Stimulated activated CD4-positive, alpha-beta T cell treated with anti-CD3 and anti-CD28 coated beads, Interleukin-2, amount 100 ng/mL, for 4 hours (primary cell): ENCODE measurements at places on chromosomes 12 and 14.

GRCh38 chr12:121982950-121983349, 38.7 kb upstream of the BCL7A start:
- no peak for DNase-seq

- DNase-seq, result no peak
Observed at GRCh38 chr14:45252366-45253069, 484 bp downstream of the MIS18BP1 start.

DNA sequence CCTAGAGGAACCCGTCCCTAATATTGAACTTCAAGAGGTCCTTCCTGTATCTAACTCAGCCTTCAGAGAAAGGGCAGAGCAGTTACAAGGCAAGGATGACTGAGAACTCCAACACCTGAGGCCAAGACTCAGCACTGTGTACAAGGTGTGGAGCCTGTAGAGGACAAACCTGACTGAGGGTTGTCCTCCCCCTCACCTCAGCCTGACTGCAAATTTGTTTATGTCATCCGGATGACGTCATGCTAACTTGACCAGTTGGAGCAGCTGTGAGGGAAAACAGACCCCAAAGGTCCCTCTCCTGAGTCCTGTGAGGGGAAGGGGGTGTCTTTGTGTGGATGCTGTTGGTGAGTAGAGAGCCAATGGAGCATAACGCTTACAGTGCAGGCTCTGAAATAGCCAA, 4.3 kb downstream of the CRACR2A start:
- DNase-seq, result no peak

DNA sequence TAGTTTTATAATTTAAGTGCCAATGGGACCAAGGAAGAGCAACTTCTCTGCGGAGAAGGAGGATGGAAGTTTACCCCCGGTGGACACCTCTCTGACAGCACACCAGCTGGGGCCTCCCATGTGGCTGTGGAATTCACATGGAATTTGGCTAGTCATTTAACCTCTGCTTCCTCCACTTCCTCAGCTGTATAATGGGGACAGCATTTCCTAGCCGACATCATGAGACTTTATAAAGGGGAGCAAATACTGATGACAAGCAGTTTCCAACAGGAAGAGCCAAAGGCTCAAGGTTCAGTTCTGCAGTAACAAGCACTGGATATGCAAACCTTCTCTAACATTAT, 7.5 kb downstream of the DUSP6 start:
- DNase-seq, result no peak

DNA sequence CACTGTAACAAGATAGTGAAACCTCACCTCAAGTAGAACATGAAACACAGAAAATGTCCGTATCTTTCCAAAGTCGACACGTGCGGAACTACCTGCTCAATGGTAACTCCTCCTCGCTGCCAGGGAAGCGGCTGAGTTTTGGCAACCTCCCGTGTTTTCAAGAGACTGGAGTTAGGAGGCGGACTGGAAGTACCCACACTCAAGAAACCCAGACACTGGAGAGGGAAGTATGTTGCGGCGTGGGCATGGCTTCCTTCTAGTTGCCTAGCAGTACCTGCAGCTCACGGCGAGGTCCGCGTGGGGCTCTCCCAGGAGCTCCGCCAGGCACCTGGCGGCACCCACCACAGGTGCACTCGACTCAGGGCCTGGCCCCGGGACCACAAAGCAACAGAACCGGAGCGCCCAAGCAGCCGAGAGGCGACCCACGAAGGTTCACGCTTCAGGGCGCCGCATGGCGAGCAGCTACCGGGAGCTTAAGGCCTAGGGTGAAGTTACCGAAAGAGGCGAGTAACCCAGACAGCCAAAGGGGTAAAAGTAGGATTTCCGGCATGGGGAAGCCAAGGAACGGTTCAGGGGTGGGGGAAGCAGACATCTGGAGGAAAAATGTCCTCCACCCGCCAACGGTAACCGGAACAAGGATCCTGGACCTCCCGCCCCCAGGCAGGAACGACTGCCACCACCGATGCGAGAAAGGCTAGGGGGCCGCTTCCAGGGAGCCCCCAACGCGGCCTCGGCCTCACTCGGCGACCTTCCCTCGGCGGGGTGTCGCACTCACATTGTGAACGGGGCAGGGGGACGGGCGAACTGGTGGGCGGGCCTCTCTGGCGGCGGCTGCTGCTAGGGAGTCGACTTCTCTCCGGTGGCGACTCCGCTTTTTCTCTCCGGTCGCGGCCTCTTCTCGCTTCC, 608 bp downstream of the PTGES3 start:
- DNase-seq, result peak; percentile 52

- no peak for DNase-seq
Observed at GRCh38 chr12:111303531-111303930, 65.4 kb downstream of the PHETA1 start.

- no peak for DNase-seq
Observed at GRCh38 chr12:28172434-28173030, 17.7 kb upstream of the CCDC91 start.

DNA sequence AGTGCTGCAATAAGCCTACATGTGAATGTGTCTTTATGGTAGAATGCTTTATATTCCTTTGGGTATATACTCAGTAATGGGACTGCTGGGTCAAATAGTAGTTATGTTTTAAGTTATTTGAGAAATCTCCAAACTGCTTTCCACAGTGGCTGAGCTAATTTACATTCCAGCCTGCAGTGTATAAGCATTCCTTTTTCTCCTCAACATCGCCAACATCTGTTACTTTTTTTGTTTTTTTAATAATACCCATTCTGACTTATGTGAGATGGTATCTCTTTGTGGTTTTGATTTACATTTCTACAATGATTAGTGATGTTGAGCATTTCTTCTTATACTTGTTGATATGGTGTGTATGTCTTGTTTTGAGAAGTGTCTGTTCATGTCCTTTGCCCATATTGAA, 1186.2 kb downstream of the BCL11B start:
- DNase-seq, result no peak

DNA sequence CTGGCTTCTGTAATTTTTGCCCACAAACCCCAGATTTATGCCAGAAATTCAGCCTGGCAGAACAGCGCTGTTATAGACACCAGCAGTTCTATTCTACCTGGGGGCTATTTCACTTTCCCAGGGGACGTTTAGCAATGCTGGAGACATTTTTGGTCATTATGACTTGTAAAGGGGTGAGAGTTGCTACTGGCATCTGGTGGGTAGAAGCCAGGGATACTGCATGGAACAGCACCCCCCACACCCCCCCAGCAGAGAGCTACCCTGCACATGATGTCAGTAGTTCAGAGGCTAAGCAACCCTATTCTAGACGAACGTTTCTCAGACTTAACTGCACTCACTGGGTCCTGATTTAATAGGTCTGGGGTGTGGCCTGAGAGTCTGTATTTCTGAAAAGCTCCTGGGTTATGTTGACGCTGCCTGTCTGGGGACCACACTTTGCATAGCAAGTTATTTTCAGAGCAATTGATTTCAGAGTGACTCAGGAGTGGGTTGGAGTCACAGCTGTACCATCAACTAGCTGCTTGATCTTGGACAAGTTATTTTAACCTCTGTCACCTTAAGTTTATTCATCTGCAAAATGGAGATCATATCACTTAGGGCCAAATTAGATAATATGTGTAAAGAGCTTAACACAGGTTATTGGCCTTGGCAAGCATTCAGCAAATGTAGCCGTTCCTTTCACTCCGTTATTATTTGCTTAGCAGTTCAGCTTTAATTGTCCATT, 48.5 kb downstream of the CHST11 start:
- no peak for DNase-seq

GRCh38 chr12:52164624-52165023, 27.2 kb downstream of the KRT80 start:
- DNase-seq, result no peak

- DNase-seq, result no peak
Observed at GRCh38 chr12:26874501-26875296, 41.7 kb upstream of the ITPR2 start.

DNA sequence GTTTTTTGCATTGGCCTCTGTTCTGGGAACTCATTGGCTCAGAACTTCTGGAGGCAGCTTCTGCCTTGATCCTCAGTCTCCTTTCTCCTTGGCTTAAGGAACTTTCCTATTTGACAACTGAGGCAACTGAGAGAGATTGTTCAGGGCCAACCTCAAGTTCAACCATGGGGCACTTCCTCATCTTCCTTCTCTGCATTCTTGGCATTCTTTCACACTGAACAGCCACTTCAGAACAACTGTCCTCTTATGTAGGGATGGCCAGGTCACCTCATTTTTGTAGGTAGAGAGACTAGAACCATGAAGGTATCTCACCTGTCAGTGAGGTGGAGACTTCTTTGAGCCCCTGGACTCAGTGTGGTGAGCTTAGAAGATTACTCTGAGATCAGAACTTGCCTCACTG, 63.0 kb upstream of the NRXN3 start:
- no peak for DNase-seq

DNA sequence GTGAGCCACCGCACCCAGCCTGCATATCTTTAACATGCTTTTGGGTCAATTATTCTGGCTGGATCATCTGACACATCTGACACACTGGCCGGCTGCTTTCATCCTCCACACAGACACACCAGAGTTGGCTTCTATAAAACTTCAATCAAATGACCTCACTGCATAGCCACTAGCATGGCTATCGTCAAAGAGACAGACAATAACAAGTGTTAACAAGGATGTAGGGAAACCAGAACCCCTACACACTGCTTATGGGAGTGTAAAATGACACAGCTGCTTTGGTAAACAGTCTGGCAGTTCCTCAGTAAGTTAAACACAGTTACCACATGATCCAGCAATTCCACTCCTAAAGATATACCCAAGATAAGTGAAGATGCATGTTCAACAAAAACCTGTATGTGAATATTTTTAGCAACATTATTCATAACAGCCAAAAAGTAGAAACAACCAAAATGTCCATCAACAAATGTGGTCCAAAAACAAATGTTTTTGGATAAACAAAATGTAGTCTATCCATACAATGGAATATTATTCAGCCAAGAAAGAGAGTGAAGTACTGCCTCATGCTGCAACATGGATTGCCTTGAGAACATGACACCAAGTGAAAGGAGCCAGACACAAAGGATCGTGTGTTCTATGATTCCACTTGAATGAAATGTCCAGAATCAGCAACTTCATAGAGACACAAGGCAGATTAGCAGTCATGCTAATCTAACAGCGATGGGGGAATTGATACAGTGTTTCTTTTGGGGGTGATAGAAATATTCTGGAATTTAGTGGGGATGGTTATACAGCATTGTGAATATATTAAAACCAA, 10.1 kb downstream of the KDM2B start:
- DNase-seq, result no peak

- no peak for DNase-seq
Observed at GRCh38 chr12:29270446-29270845, 110.5 kb downstream of the ERGIC2 start.

- DNase-seq, result peak; percentile 48
Observed at GRCh38 chr14:69354383-69355153, 43.5 kb downstream of the ERH start.

- DNase-seq, result no peak
Observed at GRCh38 chr12:117643971-117644370, 282.5 kb upstream of the NOS1 start.

DNA sequence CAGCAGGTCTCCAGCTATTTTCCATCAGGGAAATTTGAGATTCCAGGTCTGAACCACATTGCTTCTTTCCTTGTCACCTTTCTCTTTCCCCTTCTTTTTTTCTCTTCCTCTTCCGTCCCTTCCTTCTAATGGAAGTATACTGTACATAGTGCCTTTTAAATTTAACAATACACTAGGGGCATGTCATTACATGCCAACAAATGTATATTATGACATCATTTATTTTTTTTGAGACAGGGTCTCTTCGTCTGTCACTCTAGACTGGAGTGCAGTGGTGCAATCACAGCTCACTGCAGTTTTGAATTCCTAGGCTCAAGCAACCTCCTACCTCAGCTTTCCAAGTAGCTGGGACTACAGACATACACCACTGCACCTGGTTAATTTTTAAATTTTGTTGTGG, 148.9 kb downstream of the SUDS3 start:
- DNase-seq, result no peak

DNA sequence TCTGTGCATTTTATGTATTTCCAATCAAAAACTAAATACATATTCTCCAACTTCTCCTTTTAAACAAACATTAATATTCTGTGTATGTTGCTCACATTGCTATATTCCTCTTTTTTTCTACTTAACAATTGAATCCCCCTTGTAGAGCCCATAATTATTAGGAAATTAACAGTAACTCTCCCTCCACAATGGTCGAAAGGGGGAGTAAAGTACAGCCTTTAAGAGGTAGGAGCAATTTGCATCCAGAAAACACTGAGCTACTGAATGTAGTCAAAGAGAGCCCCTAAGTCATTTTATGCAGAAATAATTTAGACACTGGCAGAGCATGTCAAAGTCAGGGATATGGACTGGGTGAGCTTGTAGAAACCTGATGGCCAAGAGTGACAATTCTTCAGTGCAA, 57.2 kb upstream of the SCN8A start:
- DNase-seq, result no peak

GRCh38 chr12:18108611-18109010, 18.6 kb upstream of the RERGL start:
- no peak for DNase-seq

DNA sequence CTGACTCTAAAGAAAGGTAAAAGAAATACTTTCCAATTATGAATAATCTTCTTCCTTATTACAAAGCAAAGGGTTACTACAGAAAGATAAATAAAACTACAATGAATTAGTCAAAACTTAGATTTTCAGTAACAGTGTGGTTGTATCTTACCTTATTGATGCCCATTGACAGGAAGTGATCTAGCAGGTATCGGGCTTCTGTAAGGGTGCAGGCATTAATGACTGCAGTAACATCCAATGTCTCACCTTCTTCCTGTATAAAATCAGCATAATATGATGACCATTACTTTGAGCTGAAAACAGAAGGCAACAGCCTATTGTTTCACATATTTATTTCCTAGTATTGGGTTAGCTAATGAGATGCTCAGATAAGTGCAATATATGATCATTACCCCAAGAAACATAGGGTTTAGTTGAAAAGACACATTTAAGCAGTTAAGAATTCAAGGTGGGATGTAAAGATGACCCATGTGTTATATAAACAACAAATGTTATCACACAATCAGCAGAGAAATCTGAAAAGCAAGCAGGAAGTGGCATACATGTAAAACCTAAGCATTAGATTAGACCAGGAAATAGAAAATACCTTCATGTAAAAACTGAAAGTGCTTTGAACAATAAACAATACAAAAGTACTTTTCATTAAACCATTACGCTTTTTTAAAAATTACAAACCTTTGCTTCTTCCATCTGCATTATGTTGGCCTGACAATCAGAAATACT, 111.2 kb downstream of the KIF21A start:
- no peak for DNase-seq

- no peak for DNase-seq
Observed at GRCh38 chr14:103353362-103353761, 19.3 kb downstream of the EIF5 start.

DNA sequence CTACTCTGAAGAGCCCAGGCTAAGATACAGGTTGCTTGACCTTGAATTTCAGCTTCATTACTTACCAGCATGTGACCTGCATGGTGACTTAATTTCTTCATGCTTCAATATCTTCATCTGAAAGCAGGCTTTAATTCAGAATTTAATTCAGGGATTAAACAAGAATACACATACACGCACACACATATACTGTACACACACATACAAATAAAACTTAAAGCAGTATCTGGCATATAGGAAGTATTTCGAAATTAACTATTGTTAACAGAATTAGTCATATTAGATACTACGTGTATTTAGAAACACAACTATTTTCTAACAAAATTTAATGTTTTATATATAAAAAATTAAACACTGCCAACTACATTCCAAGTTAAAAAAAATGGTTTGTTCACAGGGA, 640.3 kb downstream of the SLC6A15 start:
- no peak for DNase-seq

- DNase-seq, result no peak
Observed at GRCh38 chr14:75535164-75535898, 13.1 kb downstream of the BATF start.

- no peak for DNase-seq
Observed at GRCh38 chr12:107233551-107233950, 140.2 kb upstream of the CRY1 start.
